Lower lobe of right lung (tissue), 2 donors: ENCODE measurements at places on chromosomes 6 and 20. TPM values are rescaled to one million over a fixed set of nuclear protein-coding genes. Genes with fewer than 3 reads are reported as not detected.

DNA sequence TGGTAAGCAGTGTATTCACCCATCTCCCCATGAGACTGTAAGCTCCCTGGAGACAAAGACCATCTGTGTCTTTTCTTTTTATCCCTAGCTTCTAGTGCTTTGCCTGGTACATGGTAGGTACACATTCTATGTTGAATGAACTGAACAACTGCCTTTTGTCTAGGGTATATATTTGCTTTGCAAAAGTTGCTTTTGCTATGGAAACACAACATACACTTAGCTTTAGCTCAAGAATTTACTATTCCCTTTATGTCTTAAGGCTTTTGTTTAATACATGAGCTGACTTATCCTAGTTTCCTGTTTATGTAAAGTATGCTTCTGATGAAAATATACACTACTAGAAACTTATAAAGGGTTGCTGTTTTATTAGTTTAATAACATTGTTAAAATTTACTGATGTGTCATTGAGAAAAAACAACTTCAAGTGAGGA, 198.2 kb downstream of the PRL start:
- no peaks in the 10 kb centered on the region for H3K4me1 ChIP-seq
- H3K27ac ChIP-seq = no peak overlapping the region
- no peaks in the 10 kb centered on the region for H3K36me3 ChIP-seq
- no peak overlapping the region for H3K4me3 ChIP-seq

DNA sequence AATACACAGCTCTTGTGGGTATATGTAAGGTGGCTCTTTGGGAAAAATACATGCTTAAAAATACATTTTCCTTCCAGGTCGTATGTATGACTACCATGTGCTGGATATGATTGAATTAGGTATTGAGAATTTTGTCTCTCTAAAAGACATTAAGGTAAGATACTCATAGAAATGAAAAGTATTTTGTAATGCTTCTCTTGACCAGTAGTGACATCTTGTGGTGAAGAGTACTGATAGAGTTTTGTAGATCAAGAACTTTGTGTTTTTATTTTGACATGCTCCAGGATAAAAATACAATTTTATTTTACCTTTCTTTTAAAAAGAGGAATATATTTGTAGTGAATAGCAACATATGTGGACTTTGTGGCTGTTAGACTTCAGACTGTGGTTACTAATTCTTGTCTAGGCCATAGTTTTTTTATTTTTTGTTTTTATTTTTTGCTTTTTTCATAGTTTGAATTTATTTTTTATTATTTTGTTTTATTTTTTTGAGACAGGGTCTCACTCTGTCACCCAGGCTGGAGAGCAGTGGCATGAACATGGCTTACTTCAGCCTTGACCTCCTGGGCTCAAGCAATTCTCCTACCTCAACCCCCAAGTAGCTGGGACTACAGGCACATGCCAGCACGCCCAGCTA, 17.9 kb downstream of the RPF2 start:
- no peak overlapping the region for H3K4me3 ChIP-seq
- peaks cover 99% of the 10 kb centered on the region for H3K36me3 ChIP-seq
- H3K4me1 ChIP-seq = no peaks in the 10 kb centered on the region
- no peak for DNase-seq

The ZNF311 gene
- 1.6 TPM for total RNA-seq

The OPRL1 gene
- total RNA-seq = 2.6 TPM

DNA sequence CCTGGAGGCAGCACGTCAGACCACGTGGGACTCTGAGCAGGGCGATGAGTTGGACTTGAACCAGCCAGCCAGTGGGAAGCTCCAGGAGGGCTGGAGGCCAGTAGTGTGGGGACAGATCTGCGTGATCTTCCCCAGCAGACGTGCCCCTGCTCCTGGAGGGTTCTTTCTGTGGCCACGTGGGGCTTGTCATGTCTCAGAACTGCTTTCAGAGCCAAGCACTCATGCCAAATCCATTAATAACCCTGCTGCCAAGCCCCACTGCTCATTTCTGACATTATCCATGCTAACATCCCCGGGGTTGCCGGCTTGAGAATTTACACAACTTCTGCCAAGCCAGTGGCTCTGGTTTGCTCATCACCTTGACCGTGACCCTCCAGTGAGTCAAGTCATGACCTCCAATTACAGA, 38.3 kb downstream of the SIRPA start:
- DNase-seq = no peak
- peaks cover 34% of the 10 kb centered on the region for H3K36me3 ChIP-seq
- H3K4me3 ChIP-seq = no peak overlapping the region
- peaks cover 19% of the 10 kb centered on the region for H3K27me3 ChIP-seq

The PSMB8 gene
- 103 TPM for total RNA-seq

The KCNK17 gene
- total RNA-seq = 5.5 TPM

The MMP24OS gene
- 78.7 TPM for total RNA-seq

GRCh38 chr6:53612651-53613050, 52.9 kb downstream of the KLHL31 start:
- DNase-seq = no peak
- no peak overlapping the region for H3K4me3 ChIP-seq
- no peaks in the 10 kb centered on the region for H3K27me3 ChIP-seq

- H3K4me1 ChIP-seq = no peaks in the 10 kb centered on the region
- no peaks in the 10 kb centered on the region for H3K36me3 ChIP-seq
- H3K27ac ChIP-seq = no peak overlapping the region
- no peak for DNase-seq
Observed at GRCh38 chr6:168600381-168600780, 159.4 kb downstream of the SMOC2 start.

DNA sequence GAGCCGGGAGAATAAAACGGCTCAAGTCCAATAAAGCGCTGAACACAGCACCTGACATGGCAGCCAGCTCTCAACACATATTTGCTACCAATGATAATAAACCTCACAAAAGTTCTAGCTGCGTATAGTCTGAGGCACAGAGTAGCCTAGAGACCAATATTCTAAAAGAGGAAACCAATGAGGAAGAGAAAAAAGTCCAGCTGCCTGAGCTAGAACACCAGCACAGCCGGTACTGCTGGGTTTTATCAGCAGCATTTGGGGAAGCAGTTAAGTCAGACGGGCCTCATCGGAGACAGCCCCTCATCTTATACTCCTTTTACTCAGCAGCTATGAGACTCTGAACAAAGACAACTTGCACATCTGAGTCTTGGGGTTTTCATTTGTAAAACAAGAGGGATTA, 2.4 kb upstream of the RTF2 start:
- peak overlapping the region; percentile 46 for H3K27ac ChIP-seq
- H3K4me3 ChIP-seq = no peak overlapping the region
- H3K4me1 ChIP-seq = peaks cover 42% of the 10 kb centered on the region
- no peak for DNase-seq

DNA sequence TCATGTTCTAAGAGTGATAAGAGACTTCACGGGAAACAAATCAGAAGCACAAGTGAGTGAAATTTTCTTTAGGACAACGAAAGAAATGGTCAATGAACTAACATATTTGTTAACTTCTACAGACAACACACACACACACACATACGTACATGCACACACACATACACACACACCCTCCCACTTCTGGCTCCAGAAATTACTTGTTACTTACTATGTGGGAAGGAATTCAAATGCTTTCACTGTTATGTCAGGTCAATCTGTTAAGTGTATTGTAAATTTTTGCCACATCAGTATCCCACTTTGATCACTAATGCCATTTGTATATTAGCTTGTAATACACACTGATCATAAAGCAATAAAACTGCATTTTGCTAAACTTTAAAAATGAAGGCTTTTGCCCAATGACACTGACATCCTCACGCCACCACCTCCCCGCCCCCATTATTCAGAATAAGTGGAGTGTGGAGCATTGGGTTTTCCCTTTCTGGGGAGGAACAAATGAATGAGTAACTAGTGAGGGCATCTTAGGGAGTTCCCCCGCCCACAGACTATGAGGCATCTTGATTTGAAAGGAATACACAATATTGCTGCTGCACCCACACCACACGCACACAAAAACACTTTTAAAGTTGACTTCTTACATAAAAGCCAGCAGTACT, 76.2 kb downstream of the ATXN1 start:
- no peak overlapping the region for H3K27ac ChIP-seq
- no peak for DNase-seq
- no peaks in the 10 kb centered on the region for H3K27me3 ChIP-seq

The CCDC170 gene
- total RNA-seq = 5.4 TPM

- no peaks in the 10 kb centered on the region for H3K36me3 ChIP-seq
- DNase-seq = no peak
- no peaks in the 10 kb centered on the region for H3K27me3 ChIP-seq
- H3K27ac ChIP-seq = no peak overlapping the region
Observed at GRCh38 chr6:13831615-13832014, 17.3 kb upstream of the MCUR1 start.

- H3K27me3 ChIP-seq = no peaks in the 10 kb centered on the region
- DNase-seq = no peak
- peaks cover 6% of the 10 kb centered on the region for H3K4me1 ChIP-seq
- no peaks in the 10 kb centered on the region for H3K36me3 ChIP-seq
- no peak overlapping the region for H3K27ac ChIP-seq
- no peak overlapping the region for H3K4me3 ChIP-seq
Observed at GRCh38 chr6:119326291-119327005, 23.1 kb downstream of the MAN1A1 start.

DNA sequence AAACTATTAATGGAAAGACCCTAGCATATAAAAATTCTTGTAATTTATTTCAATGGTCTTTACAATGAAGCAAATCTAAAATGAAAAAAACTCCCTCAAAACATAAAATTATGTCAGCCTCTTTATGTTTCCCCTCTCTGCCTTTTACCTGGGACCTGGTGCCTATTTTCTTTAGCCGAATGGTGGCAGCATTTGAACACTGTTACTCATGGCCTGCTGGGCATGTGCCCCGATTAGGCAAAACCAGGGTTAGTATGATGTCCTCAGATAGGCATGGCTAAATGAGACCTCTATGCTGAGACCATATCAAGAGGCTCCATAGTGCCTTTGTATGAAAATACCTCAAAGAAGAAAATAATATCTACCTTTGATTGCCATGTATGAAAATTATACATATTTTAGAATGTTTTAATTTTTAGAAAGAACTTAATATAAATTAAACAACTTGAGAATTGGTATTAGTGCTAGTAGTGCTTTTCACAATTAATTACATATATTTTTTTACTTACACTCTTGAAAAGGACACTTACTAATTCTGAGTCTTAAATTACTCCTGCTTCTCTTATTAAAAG, 22.5 kb upstream of the C6orf58 start:
- H3K27me3 ChIP-seq = no peaks in the 10 kb centered on the region
- no peak overlapping the region for H3K4me3 ChIP-seq
- H3K36me3 ChIP-seq = no peaks in the 10 kb centered on the region

- H3K4me3 ChIP-seq = no peak overlapping the region
- H3K27me3 ChIP-seq = no peaks in the 10 kb centered on the region
- peaks cover 30% of the 10 kb centered on the region for H3K4me1 ChIP-seq
Observed at GRCh38 chr6:3335169-3335568, 76.4 kb downstream of the PSMG4 start.

DNA sequence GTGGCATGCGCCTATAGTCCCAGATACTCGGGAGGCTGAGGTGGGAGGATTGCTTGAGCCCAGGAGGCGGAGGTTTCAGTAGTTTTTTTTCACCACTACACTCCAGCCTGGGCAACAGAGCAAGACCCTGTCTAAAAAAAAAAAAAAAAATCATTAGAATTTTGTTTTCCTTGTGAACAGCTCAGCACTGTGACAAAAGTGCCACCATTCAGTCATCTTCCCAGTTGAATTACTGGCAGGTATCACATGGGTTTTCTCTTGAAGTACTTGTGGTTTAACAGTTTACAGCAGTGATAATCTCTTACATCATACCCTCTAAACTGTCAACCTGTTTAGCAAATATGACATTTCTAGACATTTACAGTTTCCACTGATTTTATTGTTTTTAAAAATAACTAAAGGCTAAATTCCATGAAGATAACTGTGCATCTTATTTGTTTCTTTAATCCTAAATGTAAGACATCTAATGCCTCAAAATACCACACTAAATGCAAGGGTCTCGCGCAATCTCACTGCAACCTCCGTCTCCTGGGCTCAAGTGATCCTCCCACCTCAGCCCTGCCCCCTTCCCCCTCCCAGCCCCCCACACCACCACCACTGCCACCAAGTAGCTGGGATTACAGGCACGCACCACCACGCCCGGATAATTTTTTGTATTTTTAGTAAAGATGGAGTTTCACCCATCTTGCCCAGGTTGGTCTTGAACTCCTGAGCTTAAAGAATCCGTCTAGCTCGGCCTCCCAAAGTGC, 7.0 kb downstream of the TRPC4AP start:
- no peak for DNase-seq
- H3K27me3 ChIP-seq = no peaks in the 10 kb centered on the region
- H3K27ac ChIP-seq = no peak overlapping the region

GRCh38 chr6:77228279-77228678, 235.0 kb downstream of the HTR1B start:
- H3K27me3 ChIP-seq = no peaks in the 10 kb centered on the region
- H3K4me3 ChIP-seq = no peak overlapping the region
- DNase-seq = no peak

- no peaks in the 10 kb centered on the region for H3K4me1 ChIP-seq
- H3K27ac ChIP-seq = no peak overlapping the region
- H3K4me3 ChIP-seq = no peak overlapping the region
Observed at GRCh38 chr6:92538275-92538674, 881.1 kb downstream of the EPHA7 start.
